ENCODE measurements at places on chromosomes 2 and 18.

DNA sequence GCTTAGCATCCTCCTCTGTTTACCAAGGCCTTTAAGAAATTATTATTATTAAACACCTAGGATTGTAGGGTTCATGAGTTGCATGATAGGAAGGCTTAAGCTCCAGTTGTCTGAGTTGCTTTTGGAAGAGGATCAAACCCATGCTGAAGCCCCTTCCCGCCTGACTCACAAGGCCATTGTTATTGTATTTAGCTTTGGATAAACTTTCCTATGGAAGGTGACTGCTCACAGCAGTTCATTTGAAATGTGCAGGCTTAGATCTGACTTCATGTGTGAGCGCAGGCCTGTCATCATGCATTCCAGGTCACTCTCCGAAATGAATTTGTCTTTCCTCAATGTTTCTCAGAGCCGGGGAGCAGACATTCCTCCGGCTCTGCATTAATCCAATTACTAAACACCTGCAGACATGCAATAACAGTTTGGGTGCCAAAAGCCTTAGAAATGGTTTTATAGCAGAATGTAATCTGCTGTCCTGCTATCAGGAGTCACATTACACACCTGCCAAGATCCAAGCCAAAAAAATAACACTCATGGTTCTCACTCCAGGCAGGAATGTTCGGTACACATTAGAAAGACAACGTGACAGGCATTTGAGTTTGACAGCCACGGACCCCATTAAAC is 119.9 kb downstream of the OSR1 start:
- no peak for DNase-seq

GRCh38 chr2:98935111-98935770 is 784 bp downstream of the CRACDL start:
- DNase-seq: no peak

GRCh38 chr2:210630873-210631560 is 74.6 kb downstream of the CPS1 start:
- no peak for DNase-seq

DNA sequence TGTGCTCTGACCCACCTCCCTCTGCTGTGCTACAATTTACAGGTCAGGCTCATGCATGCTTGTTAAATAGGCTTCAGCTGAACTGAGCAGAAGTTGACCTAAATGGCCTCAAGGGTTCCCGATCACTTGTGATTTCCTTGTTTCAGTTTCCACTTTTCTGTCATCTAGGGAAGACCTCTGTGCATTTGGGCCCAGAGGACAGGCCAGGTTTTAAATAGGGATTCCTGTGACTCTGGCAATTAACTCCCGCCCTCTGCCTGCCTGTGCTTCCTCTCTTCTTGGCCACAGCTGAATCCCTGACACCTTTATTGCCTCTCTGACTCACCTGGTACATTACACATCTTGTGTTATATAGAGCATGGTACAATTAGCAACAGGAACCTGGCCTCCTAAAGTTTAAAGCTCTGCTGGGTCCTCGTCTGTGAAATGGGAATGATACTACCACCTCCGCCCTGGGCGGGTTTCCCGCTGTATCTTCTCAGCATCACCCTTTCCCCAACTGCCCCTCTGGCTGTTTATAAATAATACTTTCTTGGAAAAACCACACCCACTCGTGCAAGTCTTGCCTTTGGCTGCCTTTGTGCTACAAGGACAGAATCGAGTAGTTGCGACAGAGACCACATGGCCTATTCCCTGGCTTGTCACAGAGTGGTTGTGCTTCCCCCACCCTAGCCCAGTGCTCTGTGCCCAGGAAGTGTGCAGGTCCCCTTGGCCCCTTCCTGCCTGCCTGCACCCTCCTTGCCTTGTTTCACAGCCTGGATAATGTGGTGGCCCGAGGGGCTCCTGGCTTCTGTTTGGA is 7.9 kb downstream of the CABLES1 start:
- no peak for DNase-seq

- no peak for DNase-seq
Measured at GRCh38 chr18:62209046-62209445, 22.0 kb downstream of the RELCH start.

DNA sequence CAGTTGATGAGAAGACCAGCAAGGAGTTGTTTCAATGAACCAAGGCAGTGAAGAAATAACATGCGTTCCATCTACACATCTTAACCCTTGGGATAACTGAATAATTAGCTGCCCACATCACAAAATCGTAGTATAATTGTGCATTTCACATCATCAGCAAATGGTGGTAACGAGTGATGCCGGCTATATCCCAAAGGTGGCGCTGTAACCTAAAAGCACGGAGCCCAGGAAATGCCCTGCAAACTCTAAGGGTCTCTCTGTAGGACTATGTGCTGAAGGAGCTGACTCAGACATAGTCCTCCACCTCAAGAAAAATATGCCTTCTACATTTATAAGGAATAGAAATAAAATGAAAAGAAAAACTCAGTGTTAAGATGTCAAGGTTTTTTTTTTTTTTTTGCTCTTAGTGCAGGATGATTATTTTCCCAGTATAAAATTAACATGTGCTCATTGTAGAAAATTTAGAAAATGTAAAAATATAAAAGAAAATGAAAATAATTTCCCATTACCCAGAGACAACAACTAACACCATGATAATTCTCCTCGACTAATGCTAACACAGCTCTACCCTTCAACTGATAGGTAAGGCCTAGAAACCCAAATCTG is 23.1 kb upstream of the DSG3 start:
- peak; percentile 56 for DNase-seq

- no peak for DNase-seq
Measured at GRCh38 chr18:42412896-42413295, 457.9 kb downstream of the PIK3C3 start.

GRCh38 chr2:163264341-163264740 is 425.8 kb upstream of the KCNH7 start:
- DNase-seq: no peak

GRCh38 chr2:236856848-236857235 is 228.8 kb upstream of the COPS8 start:
- DNase-seq: no peak

- no peak for DNase-seq
Measured at GRCh38 chr2:219020604-219021365, 20.5 kb downstream of the CFAP65 start.

DNA sequence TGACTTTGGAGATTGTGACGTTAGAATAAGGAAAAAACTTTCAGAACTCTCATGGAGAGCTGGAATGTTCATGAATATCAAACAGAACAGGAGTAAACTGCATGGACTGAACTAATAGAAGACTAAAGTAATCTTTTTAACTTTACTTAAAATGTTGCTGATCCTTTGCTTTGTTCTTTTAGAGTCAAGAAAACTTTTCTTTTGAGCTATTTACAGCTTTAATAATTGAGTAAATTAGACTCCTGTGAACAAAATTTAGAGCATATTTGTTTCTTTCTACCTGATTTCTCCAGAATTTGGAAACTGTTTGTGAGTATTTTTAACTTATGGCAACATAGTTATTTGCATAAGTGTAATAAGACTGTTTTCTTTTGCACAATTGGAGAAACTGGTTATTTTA is 146.3 kb downstream of the CDCA7 start:
- DNase-seq: no peak

GRCh38 chr2:113686537-113686936 is 59.5 kb downstream of the RABL2A start:
- no peak for DNase-seq

- no peak for DNase-seq
Measured at GRCh38 chr18:43847164-43848091, 570.1 kb upstream of the SYT4 start.

DNA sequence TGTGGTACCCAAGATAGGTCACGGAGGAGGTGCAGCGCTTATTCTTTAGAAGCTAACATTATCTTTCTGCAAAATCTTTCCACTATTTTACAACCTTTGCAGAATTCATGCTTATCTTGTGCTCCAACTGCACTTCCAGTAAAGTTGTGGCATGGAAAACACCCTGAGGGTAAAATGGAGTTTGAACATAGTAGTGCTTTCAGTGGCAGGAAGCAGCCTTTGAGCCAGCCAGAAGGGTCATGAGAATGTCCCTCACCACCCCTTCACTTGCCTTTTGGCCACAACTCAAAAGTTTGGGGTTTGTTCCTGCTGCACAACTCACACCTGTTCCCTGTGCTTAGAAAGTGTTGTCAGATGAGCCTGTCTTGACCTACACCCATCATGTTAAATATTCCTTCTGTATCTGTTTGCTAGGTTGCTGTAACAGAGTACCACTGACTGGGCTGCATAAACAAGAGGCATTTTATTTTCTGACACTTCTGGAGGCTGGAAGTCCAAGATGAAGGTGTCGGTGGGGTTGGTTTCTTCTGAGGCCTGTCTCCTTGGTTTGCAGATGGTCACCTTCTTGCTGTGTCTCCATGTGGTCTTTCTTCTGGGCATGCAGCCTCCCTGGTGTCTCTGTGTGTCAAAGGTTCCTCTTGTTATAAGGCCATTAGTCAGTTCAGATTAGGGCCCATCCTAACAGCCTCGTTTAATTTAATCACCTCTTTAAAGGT is 194.1 kb downstream of the SMAD7 start:
- DNase-seq: no peak

GRCh38 chr18:12011957-12012549 is 30.7 kb downstream of the IMPA2 start:
- no peak for DNase-seq

- no peak for DNase-seq
Measured at GRCh38 chr2:80858965-80859364, 554.4 kb upstream of the LRRTM1 start.

DNA sequence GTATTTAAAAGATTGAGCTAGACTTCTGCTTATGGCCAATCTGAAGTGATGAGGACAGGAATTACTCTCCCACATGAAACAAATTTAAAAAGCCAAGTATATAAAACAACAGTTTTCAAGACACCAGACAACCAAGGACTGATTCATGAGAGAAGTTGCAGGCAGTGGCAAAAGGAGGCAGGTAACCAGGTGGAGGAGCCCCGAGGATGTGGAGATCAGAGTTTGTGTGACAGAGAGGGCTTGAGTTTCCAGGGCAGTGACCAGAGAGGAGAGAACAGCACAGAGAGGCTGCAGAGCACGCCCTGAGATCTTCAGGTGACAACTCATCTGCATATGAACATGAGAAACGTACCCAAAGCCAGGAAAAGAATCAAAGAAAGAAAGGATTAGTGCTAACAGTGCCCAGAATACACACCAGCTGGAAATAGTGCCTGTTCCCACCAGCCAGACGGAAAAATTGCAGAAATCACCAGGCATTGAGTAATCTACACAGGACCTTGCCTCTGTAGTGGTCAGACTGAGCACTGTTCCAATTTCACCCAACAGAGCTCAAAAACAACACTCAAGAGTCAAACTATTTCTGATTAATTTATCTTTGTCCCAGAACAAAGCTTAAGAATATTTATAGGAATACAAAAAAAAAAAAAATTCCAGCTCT is 173.1 kb downstream of the SEPTIN10 start:
- no peak for DNase-seq

GRCh38 chr2:207950063-207950760 is 75.1 kb downstream of the PLEKHM3 start:
- DNase-seq: no peak

DNA sequence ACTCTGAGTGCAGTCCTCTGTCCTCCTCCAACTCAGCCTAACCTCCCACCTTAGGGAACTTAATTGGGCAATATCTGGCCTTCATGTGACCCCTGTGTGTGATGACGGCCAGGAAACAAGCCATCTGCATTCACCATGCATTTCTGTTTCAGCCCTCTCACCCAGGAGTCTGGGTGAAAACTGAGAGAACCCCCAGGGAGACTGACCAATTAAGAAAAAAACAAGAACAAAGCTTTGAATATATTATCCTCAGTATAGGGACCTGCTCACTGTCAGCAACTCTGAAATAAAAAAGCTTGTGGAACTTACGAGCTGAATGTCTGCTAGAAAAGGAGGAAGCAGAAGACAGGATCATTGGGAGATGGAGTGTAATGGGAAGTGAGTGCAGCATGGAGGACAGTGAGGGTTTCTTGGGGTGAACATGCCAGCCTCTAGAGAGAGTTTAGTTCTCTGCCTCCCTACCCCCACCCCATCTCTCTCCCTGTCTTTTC is 9.5 kb downstream of the MAPRE2 start:
- DNase-seq: no peak
